ENCODE measurements at places on chromosomes 4 and X. TPM values are rescaled to one million over a fixed set of nuclear protein-coding genes. Genes with fewer than 3 reads are reported as not detected.

DNA sequence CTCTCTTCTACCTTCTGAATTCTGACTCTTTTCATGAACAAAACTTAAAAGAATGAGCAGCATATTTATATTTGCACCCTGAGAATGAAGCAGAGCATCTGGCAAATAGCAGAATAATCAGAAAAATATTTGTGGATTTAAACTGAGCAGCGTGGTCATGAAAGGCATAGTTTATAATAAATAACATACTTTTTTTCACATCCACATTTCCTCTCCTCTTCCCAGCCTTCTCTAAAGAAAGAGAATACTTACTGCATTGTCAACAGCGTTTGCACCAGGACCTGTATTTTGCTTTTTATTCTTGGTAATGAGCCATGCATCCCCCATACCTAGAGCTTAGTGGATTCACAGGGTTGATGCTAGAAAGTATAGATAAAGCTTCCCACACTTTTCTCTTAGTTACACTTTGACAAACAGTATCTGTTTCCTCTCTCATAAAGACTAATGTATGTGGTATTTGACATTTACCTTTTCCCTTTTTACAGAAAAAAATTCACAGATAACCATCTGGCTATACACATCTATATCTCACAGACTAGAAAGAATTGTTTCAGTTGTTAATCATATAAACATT, 131.5 kb downstream of the PRSS12 start:
- peak; percentile 11 for DNase-seq

Gene GDI1
- polyA plus RNA-seq, result 162 TPM

DNA sequence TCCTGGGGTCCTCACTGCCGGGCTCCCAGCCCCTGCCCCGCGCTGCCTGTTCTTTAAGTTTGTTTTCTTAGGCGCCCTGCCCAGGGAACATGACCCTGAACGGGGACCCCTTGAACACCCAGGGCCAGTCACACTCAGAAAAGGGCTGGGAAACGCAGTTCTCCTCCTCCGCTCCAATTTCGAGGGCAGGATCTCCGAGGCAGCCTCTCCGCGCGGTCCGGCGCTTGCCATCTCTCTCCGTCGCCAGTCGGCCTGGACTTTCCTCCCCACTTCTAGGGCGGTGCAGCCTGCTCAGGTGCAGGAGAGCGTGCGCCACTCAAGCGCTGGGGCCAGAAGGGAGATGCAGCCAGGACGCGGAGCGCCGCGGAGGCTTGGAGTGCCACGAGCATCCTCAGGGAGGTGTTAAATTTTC, 9.9 kb downstream of the PRDM8 start:
- no peak for DNase-seq

- no peak for DNase-seq
Measured at GRCh38 chrX:57329008-57329407, 42.5 kb downstream of the FAAH2 start.

- DNase-seq, result no peak
Measured at GRCh38 chr4:35364321-35364870, 879.9 kb downstream of the ARAP2 start.

DNA sequence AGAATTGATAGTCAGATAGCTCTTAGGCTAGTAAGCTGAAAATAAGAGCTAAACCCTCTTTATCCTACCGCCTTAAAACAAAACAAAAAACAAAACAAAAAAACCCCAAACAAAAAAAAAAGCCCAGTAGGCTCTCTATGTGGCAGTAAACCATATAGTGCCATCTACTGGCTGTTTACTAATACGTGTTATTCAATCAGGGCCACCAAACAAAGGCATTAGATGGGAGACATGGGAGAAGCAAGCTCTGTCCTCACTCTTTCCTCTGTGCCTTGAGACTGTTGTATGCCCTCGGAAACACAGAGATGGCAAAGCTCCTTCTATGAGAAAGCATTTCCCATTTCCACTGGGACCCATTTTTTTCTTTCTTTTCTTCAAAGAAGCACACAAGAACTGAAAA, 148.8 kb upstream of the MID1 start:
- DNase-seq, result peak; percentile 49

DNA sequence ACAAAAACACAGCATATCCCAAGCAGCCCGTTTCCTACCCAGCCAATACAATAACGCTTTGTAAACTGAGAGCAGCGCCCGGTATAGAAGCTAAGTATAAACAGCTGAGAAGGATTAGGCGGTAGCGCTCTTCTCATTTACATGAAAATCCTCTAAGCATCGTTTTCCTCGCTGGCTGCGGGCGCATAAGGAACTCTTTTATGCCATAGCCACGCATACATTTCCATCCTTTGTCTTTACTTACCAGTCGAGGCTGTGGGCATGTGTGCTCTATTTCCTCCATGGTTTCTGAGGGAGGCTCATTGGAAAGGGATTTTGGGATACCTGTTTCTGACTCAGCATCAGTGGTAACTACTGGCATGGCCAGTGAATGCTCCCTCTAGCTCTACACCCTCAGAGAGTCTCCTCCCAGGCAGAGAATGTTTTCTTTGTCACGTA, 383 bp downstream of the PCYT1B start:
- peak; percentile 17 for DNase-seq

- DNase-seq, result no peak
Measured at GRCh38 chrX:51440365-51440764, 56.0 kb downstream of the NUDT11 start.

Gene ADH1B
- 106 TPM for polyA plus RNA-seq

DNA sequence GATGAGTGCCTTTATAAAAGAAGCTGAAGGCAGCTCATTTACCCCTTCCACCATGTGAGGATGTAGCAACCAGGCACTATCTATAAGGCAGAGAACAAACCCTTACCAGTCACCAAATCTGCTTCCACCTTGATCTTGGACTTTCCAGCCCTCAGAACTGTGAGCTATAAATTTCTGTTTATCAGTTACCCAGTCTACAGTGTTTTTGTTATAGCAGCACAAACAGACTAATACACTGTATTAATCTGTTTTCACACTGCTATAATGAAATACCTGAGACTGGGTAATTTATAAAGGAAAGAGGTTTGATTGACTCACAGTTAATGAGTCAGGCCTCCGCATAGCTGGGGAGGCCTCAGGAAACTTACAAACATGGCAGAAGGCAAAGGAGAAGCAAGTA, 91.2 kb downstream of the SOWAHB start:
- DNase-seq, result no peak

Gene TMEM150C
- 0.21 TPM for polyA plus RNA-seq

All from fibroblast of lung (primary cell).